ENCODE measurements at places on chromosomes 5 and 9. TPM values are rescaled to one million over a fixed set of nuclear protein-coding genes. Genes with fewer than 3 reads are reported as not detected.

- DNase-seq: no peak
Measured at GRCh38 chr9:9670454-9670853, 942.3 kb downstream of the PTPRD start.

DNA sequence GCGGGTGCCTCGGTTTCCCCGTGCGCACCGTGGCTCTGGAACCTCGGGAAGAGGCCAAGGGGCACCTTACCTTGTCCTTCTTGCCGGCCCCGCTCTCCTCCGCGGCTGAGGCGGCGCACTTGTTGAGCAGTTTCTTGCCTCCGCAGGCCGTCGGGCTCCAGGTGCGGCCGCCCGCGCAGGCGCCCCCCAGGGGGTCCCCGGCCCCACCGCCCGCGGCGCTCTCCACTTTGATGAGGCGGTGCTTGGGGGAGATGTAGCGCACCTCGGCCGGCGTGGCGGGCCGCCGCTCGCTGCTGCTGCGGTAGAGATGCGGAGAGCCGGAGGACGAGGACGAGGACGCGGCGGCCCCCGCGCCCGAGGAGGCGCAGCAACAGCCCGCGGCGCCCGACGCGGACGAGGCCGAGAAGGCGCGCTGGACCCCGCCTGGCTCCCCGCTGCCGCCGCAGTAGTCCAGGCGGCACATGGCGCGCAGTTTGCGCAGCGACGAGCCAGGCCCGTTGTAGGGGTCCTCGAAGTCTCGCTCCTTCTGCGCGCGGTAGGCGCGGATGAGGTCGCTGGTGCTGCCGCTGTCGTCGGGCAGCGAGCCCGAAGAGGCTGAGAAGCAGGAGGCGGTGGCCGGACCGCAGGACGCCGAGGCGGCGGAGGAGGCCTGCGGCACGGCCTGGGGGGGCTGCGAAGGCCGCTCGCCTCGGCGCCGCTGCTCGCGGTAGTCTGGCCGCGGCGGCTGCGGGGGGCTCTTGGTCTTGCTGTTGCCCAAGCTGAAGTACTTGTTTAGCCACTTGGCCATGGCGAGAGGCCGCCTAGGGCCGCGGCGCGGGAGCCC, 957 bp downstream of the SHB start:
- no peak for DNase-seq

- no peak for DNase-seq
Measured at GRCh38 chr5:181087309-181087708, 43.7 kb downstream of the OR2V1 start.

ASB6 gene
- total RNA-seq: 21.7 TPM

DNA sequence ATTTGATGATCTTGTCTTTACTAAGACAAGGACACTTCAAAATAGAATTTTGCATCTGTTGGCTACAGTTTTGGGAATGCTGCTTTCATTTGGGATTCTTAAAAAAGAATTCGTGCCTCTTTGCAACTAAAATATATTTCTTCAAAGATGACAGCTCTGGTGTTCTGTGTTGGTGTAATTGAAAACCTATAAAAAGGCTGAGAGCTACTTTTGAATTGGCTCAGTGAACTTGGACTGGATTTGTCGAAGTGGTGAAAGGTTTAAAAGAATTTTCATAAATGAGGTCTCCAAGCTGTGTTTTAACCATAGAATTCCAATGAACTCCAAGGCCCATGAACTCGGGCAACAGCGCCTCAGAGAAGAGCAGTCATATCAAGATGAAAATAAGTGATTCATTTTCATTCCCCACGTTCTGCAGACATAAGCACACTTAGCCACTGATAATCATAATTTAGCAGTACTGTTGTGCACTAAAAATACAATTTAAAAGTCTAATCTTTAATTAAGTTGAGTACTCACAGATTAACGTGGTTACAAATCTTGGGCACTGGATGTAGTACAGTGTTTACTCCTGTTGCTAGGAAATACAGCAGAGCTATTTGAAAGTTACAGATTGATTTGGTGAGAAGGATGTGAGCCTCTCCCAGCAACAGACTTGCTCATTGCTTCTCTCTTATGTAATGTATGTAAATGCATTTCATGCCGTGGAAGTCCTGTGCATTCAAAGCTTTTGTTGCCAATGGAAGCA, 10.9 kb downstream of the SNCAIP start:
- peak; percentile 53 for DNase-seq

TMEM232 gene
- 1.7 TPM for total RNA-seq

DNA sequence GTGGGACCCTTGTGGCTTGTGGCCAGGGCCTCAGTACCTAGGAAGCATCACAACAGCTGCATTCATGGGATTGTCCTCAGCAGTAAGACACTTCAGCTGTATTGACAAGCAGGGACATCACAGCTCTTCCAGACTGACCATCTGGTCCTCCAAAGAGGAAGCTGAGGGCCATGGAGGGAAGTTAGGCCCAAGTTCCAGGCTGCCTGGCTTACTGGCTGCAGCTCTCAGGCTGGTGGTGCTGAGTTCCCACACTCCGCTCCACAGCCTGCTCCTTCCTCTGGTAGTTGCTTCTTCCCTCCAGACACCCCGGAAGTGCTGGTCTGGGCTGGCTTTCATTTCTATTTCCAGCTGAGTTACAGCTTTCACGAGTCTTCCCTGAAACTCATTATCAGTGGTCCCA, 5.7 kb upstream of the STING1 start:
- DNase-seq: no peak

PTRH1 gene
- total RNA-seq: 13.5 TPM

SV2C gene
- total RNA-seq: 0.05 TPM

DNA sequence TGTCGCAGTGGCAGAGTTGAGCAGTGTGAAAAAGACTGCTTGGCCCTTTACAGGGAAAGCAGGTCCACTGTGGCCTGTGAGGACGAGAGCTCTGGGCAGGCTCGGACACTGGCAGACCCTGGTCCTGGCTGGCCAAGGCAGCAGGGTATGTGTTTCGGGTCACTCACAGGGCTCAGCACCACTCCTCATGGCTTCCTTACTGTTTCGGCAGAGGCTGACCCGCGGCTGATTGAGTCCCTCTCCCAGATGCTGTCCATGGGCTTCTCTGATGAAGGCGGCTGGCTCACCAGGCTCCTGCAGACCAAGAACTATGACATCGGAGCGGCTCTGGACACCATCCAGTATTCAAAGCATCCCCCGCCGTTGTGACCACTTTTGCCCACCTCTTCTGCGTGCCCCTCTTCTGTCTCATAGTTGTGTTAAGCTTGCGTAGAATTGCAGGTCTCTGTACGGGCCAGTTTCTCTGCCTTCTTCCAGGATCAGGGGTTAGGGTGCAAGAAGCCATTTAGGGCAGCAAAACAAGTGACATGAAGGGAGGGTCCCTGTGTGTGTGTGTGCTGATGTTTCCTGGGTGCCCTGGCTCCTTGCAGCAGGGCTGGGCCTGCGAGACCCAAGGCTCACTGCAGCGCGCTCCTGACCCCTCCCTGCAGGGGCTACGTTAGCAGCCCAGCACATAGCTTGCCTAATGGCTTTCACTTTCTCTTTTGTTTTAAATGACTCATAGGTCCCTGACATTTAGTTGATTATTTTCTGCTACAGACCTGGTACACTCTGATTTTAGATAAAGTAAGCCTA, 15.7 kb downstream of the SQSTM1 start:
- DNase-seq: peak; percentile 25

DNA sequence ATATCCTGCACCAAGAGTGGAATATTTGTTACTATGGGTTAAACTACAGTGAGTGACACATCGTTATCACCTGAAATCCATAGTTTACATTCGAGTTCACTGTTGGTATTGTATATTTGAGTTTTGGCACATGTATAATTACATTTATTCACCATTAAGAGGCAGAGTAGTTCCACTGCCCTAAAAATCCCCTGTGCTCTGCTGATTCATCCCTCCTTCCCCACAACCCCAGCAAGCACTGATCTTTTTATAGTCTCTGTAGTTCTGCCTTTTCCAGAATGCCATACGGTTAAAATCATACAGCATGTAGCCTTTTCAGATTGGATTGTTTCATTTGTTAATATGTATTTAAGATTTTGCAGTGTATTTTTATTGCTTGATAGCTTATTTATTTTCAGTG, 495.2 kb downstream of the DIRAS2 start:
- no peak for DNase-seq

DNA sequence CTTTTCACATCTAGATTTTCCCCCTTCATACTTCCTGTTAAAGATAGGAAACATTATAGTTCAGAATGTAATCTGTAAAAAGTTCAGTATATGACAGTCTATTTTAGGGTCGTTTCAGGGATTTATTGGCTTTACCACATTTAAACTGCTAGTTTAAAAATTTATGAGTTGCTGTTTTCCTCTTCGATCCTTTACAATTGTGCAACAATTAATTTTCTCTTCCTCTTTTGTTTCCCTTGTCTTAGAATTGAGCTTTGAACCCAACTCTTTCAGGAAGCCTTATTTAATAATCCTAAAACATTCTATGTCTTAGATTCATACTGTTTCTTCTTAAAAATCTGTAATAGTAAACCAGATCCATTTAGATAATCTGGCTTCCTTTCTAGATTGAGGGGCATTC, 16.4 kb downstream of the ZSWIM6 start:
- DNase-seq: no peak

CFAP90 gene
- total RNA-seq: 0.84 TPM

DNA sequence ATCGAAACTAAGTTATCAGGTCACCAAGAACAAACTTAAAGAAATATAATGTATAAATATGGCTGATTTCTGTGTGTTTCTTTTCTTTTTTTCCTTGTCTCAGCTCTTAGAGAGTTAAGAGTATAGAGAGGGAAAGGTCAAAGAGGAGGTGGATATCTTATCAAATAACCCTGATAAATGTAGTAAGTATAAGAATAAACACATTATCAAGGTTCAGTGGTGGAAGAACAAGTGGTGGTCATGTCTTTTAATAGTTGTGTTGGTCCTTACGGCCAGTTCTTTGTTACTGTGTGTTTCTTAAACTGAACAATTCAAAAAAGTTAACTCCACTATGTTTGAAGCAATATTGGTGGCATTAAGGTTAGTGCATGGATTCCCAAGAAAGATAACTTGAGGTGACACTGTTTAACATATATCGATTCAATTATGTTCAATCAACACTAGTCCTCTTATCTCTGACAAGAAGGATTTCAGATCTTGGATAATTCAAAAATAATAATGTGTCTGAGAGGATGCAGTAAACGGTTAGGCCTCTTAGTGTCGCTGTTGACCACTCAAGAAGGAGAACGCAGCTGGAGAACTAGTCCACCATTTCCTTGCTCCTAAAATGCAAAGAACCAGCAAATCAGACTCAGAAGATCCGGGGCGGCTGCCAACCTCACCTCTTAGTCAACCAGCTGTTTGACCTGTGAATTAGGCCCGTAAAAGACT, at the start of gene PCDHGA3:
Gene PCDHGA3, plus strand, starts transcription at position 588 of the 711 bp plus-strand sequence. CDS start 205 bp downstream, outside the sequence.
- DNase-seq: peak; percentile 55

SOX30 gene
- 0.14 TPM for total RNA-seq

GRCh38 chr5:179869641-179870402, 11.2 kb upstream of the MRNIP start:
- DNase-seq: no peak

GRK6 gene
- 19.7 TPM for total RNA-seq

GRCh38 chr5:18010053-18010452, 375.8 kb downstream of the TAF11L14 start:
- DNase-seq: no peak

DNA sequence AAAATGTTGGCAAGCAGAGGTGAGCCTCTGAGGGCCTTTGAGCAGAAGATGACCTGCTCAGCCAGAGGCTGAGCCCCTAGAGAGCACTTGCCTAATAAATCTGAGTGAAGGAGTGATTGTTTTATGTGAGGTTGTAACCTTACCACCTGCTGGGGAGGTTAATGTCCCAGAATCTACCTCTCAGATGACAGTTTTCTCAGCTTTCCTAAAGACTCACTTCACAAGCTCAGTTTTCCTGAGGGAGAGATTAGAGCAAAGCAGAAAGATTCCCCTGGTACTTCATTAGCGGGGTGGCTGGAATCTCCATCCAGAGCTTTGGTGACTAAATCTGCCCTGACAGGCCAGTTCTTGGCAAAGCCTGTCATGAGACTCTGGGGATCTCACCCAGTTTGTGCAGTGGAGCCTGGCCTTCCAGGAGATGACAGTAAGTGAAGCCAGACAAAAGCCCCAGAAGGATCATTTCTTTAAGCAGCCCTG, 48.8 kb upstream of the GALNT10 start:
- DNase-seq: no peak

- no peak for DNase-seq
Measured at GRCh38 chr5:151132963-151133362, 24.6 kb downstream of the ANXA6 start.

GRCh38 chr9:125541840-125542243, 165.2 kb downstream of the MAPKAP1 start:
- peak; percentile 53 for DNase-seq

DNA sequence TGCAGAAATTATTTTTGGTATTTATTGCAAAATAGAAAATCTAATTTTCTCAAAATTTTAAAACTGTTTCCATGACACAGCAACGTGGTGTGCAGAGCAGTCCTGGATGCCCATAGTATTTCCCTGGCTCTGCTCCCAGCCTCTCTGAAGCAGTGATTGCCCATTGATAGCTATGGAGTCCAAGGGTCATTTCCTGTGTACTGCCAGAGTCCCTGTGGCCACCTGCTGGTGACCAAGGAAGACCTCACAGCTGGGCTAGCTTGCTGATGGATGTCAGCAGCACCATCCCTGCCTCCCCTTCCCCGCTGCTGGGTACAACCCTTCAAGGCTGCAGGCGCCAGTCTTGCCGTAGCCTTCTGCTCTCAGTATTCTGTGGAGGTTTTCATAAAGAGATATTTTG, 184.1 kb downstream of the DIRAS2 start:
- DNase-seq: no peak

DNA sequence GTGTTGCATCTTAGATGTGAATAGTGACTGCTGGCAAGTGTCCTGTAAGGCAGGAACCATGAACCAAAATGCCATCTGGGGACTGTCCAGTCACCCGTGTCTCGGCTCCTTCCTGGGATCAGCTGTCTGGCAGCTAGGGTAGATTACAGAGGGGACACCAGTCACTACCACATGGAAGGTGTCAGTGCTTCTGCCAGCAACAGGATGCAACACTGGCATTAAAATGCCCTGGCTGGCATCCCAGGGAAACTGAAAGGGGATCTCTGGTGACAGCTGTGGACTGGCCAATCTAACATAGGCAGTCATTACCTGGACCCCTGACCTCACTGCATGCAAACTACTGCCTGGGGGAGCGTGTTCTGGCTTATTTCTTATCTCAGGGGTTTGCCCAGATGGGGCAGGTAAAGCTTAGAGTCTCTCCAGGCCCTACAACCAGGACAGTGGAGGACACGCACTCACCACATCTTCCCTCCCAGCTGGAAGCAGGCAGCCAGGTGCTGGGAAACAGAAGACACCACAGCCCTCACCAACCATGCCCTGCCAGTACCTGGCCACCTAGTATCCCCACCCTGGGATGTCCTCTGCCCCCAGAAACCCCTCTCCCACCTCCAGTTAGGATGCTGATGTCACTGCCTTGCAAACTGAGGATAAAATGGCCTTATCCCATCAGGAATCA, 83.8 kb downstream of the SEMA4D start:
- DNase-seq: no peak

Measured in astrocyte (in vitro differentiated cells and primary cell).